ENCODE measurements at places on chromosomes 1 and 21.

DNA sequence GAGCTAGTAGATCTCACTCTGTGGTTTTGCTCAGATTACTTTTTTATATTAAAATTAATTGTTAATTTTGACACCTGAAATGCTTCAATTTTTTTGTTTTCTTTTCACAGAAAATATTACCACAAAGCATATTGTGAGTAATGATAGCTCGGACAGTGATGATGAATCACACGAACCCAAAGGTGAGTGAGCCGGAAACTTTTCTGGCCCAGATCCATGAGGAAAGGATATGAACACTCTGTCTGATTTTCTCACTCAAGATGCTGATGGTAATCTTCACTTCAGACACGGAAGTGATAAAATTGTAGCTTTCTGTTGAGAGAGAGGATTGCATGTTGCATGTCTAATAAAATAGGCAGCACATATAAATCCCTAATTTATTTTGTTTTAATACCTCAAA is 121.8 kb downstream of the PLA2G4A start:
- peak; percentile 54 for DNase-seq

- no peak for DNase-seq
Observed at GRCh38 chr1:44481701-44482100, 76.6 kb downstream of the RNF220 start.

DNA sequence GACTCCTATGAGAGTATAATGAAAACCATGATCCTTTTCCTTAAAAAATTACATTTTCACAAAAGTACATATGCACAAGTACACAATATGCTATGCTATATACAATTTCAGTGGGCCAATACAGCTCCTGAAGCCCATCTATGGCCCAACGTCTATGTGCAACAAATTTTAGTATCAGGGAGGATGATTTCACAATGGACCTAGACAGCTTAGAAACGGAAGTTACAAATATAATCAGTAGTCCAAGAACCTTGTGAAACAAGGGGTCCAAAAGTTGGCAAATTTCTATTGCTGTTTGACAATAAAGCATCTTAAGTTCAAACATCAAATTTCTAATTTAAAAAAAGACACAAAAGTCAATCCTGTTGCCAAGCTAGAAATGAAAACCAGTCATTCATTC is 87.0 kb downstream of the DPYD start:
- no peak for DNase-seq

DNA sequence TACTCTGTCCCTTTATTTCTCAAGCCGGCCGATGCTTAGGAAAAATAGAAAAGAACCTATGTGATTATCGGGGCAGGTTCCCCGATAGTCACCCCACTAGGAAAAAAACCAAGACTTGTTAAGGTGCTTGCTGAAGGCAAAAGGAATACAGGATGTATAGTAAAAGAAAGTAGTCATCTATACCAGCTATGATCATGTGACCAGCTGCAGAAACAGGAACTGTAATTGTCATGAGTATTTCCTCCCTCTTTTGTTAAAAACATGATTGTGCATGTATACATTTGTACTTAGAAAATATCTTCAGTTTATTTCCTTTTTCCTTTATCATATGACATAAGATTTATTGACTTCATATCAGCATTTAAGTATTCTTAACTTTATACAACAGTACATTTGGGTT is 30.5 kb downstream of the PIGK start:
- no peak for DNase-seq

- DNase-seq: peak; percentile 75
Observed at GRCh38 chr1:41537788-41538351, 53.4 kb upstream of the EDN2 start.

DNA sequence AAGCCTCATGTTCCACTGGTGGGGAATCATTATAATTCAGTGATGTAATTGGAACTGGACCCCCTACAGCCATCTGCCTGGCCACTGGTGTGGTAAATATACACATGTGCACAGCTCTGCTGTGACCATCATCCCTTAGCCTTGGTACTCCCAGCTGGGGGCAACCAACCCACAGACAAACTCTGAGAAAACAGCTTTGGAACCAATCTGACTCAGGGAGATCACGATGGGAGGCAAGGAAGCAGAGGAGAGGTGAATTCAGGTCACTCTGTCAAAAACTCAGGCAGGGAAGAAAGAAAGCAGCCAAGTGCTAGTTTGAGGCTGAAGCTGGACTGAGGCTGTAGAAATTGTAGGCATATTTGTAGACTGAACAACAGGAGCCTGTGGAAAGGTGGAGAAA is 197.8 kb upstream of the GALNT2 start:
- no peak for DNase-seq

DNA sequence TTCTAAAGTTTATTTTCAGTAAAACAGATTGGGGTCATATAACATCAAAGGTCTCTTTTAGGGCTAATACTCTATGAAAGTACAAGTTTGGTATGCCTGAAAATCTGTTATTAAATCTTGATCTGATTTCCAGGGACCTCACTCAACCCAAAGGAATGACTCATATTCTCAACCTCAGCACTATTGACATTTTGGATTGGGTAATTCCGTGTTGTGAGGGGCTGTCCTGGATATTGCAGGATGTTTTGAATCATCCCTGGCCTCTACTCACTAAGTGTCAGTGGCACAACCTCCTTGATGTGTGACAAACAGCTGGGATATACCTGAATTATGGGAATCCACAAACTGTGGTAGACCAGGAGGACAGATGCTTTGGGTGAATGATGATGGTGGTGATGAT is 51.5 kb upstream of the CYP2J2 start:
- peak; percentile 42 for DNase-seq

DNA sequence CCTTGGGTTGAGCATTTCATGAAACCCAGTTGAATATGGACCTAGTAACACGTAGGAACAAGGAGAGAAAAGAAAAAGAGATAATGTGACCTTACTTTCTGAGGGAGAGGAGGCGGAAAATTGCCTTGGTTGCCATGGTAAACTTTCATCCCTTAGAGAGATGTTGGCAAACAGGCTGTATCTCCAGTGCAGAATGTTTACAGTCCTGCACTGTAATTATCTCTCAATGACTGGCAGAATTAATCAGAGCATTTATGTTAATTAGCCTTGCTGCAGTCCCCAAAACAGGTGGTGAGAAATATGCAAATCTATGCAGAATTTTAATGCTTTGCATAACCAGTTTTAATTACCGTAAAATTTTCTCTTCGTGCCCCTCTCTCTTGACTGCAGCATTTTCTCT is 147.3 kb downstream of the CD247 start:
- no peak for DNase-seq

DNA sequence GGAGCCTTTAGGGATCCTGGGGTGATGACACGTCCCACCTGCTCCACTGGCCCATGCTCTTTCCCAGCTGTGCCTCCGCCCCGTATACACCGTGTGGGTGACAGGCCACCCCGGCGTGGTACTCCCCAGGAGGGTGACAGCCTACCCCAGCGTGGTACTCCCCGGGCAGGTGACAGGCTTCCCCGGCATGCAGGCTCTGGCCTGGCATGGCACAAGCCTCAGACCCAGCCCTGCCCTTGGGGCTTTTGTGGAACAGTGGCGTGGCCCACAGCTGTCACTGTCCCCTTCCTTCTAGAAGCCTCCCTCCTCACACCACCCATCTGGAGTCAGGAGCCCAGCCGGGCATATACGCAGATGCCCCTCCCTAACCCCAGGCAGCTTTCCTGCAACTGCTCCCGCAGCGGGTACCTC is 4.7 kb upstream of the PFKL start:
- no peak for DNase-seq

GRCh38 chr1:180571832-180572636 is 13.3 kb downstream of the OVAAL start:
- DNase-seq: no peak

DNA sequence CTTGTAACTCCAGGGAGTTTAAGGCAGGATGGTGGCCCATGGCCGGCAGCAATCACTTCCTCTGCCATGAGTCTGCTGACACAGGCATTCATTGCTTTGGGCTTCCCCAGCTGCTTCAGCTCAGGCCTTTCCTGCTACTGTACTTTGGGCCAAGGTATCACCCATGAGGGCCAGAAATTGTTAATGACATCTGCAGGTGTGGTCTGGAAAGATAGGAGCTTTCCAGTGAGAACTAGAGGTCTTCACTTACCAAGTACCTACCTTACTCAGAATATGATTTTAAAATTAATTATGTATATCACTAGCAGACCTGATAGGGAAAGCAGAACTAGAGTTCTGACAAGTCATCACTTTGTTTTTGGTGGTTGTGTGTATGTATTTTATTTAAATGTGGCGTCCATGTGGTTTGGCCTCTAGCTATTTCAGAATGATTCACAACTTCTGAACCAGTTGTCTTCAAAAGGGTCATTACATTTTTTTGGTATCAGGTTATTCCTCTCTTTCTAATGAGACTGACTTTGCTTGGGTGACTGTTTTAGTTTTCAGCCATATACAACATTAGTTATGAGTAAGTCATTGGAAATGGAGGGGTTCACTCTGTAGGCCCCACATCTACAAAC is 2.7 kb downstream of the RGL1 start:
- peak; percentile 64 for DNase-seq

- no peak for DNase-seq
Observed at GRCh38 chr1:59693406-59693805, 121.3 kb upstream of the HOOK1 start.

DNA sequence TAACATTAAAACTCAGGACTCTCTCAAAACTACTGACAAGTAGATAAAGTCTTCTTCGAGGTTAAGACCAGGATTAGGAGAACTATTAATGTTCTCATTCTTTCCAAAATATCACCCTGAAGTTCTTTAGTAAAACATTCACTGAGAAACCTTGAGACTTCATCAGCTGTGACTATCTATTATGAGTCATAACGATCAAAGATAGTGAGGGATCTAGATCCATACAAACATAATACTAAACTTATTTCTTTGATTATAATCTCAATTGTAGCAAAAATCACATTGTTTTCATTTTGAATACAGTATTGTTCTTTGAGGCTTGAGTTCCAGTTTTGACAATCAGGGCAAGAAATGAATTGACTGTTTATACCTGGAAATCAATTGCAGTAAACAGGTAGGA is 11.1 kb downstream of the PYHIN1 start:
- DNase-seq: no peak

DNA sequence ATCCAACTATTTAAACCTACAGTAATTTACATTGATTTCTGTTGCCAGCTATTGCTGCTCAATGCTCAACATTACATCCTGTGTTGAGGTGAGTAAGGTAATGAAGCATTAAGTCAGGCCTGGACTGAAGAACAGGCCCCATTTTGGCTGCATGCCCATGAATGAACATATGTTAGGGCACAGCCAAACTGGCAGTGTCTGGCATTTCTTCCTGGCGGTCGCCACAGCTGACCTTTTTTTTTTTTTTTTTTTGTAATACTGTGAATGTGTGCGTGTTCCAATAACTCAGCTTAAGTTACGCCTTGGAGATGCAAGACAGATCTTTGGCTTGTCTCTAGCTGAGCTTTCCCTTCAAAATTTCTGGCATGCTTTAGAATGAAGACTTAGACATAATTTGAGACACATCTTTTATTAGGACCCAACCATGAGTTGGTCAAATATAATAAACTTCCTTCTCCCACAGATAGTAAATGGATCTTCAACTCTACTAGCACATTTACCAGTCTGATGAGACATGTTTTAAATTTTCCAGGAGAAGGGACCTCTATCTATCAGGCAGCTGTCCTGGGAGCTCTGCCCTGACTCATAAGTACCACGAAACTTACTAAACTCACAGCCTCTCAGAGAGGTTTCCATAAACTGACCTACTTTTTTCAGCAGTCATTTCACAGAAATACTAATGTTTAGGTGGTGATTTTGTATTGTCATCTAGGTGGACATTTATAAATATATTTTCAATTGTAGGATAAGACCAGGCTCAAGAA is 341.1 kb upstream of the RUNX1 start:
- peak; percentile 47 for DNase-seq

DNA sequence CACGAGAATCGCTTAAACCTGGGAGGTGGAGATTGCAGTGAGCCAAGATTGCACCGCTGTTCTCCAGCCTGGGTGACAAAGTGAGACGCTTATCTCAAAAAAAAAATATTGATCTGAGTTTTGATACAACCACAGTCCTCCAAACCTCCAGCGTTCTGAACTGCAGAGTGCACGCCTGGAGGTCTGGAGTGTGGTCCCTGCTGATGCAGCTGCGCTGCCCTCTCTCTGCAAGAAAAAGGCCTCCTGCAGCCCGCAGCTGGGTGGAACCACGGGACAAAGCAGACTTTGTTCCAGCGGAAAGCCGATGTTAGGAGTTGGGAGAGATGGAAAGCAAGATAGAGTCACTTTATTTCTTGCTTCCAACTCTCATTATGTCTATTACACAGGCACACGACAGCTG is 144.9 kb upstream of the SOD1 start:
- DNase-seq: no peak

- no peak for DNase-seq
Observed at GRCh38 chr1:203381151-203381751, 30.3 kb upstream of the FMOD start.

GRCh38 chr21:27033471-27033870 is 66.6 kb upstream of the ADAMTS5 start:
- DNase-seq: no peak

GRCh38 chr1:118999348-119000071 is 11.4 kb upstream of the TBX15 start:
- DNase-seq: no peak

GRCh38 chr1:229148041-229148671 is 122.8 kb upstream of the RAB4A start:
- DNase-seq: no peak

DNA sequence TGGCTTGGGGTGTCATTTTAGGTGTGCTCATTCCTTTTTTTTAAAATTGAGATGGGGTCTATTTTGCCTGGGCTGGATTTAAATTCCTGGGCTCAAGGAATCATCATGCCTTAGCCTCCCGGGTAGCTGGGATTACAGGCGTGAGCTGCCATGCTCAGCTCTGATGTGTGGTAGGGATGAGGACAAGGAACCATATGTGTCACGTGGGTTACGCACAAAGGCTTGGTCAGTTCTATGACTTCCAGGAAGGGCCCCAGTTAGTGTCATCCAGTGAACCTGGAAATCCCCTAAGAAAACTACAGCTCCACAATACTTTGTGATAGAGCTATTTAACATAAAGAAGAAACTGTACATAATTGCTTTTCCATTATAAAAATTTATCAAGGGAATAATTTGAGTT is 6.7 kb upstream of the METTL25B start:
- DNase-seq: no peak

DNA sequence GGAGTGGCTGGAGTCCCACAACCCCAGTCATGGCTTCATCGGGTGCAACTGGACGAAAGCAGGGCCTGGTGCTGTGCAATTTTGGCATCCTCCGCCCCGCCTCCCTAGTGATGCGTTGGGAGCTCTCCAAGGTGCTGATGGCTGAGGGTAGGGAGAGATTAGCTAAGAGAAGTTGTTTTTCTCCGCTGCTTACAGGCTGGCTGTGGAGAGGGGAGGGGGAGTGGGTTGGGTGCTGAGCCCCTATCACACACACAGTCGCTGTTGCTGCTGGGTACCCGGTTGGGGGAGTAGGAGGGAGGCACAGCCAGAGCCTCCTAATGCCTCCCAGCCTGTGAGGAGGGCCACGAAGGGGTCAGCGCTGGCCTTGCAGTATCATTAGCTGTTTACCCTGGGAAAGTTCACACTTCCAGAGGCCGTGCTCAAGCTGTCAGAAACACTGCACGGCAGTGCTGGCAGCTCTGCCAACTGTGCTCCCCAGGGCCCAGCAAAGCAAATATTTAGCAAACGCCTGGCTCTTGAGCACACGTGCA is 110.0 kb downstream of the GRIK3 start:
- peak; percentile 59 for DNase-seq

- DNase-seq: no peak
Observed at GRCh38 chr1:7607097-7607496, 164.0 kb upstream of the VAMP3 start.
